ENCODE measurements at places on chromosomes 2 and 18.

DNA sequence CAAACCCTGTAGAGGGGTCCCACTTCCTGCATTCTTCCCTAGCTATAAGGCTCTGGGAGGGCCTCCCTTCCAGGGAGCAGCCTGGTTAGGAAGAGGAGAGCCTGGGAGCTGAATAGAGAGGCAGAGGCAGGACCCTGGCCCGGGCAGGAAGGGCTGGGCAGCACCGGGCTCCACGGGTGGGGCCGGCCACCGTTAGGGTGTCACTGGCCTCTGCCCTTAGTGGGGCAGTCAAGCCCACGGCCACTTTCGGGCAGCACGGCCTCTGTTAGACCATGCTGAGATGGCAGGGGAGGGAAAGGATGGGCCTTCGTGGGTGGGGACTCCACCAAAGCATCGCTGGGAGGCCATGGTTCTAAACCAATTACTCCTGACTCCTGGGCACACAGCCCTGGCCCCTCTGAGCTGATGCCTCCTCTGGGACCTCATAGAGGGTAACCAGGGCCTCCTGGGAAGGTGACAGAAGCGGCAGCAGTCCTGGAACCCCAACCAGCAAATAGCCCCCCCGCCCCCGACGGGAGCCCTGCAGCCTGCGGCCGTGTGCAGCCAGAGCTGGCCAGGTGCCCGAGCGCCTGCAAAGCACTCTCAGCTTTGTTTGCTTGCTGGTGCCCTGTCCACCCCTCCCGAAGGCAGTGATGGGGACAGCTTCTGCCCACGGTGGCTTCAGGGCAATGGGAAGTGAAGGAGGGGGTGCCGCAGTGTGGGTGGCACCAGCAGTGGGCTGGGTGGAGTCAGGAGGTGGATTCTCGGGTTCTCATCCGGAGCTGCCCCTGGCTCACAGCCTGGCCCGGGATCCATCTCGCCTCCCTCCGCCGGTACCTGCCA lies 16.3 kb upstream of the HPCAL1 start:
- DNase-seq, result no peak

DNA sequence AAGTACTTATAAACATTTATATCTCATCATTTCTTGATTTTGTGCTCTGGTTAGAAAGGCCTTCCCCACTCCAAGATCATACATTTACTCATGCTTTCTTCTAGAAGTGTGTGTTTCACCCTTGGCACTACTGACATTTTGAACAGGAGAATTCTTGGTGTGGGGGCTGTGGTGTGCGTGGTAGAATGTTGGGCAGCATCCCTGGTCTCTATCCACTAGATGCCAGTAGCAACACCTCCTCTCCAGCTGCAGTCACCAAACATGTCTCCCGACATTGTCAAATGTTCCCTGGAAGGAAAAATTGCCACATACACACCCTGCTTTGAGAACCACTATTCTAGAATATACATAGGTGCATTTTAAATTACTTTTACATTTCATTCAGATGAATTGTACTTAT lies 8.7 kb upstream of the TGIF1 start:
- DNase-seq, result no peak

GRCh38 chr18:42513441-42513840 lies 558.4 kb downstream of the PIK3C3 start:
- DNase-seq, result no peak

- DNase-seq, result no peak
These were observed 82.7 kb upstream of the ARHGAP28 start for GRCh38 chr18:6646801-6647200.

- DNase-seq, result no peak
These were observed 22.0 kb upstream of the HNMT start for GRCh38 chr2:137942037-137942832.

- no peak for DNase-seq
These were observed 318.8 kb downstream of the RND3 start for GRCh38 chr2:150168595-150169236.

DNA sequence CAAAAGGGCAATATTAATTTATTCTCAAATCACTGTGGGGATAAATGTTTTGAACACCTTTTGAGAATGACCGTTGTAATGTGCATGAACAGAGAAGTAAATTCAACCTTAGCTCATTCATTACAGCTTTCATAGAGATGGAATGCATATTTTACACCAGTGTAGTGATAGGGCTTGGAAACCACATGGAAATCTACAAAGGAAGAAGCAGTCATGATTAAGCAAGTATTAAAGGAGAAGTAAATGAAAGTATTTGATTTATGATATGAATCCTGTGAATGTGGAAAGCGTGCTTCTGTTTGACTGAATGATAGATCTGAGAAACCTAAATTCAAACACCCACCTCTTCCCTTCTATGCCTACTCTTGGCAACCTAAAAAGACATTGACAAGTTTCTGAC lies 64.7 kb downstream of the CDH7 start:
- no peak for DNase-seq

DNA sequence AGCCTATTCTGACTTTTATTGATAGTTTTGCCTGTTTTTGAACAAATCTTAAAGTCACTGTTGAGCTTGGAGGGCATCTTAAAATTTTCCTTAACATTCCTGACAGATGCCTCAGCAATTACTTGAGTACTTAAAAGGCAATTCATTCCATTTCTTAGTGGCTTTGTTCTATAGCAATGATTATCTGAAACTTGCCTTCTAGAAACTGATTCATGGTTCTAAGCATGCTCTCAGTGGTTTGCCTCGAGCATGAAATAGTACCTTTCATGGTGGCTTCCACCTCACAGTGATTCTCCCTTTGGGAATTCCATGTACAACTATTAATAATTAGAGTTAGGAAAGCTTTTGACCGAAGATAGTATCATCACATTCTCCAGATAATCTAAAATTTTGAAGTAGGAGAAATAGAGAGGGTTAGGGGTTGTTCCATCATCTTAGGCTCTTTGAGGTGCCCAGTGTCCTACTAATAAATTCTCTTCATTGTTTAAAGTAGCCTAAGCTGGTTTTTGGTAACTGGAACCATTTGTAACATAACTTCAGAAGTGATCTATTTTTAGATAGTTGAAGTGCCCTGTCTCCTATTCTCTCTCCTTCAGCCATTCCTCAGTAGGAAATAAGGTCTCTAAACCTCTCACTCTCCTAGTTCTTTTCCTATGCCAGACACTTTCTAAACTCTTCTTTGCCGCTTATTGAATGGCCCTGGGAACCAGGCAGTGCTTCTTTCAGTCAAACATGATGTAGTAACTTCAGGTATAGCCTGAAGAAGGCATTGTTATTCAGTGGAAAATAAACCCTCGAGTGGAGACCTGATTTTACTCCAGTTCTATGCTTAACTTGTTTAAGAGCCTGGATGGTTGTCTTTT lies 156.1 kb downstream of the HAUS1 start:
- DNase-seq, result no peak

- DNase-seq, result no peak
These were observed 3.3 kb upstream of the MTLN start for GRCh38 chr2:110215566-110216158.

DNA sequence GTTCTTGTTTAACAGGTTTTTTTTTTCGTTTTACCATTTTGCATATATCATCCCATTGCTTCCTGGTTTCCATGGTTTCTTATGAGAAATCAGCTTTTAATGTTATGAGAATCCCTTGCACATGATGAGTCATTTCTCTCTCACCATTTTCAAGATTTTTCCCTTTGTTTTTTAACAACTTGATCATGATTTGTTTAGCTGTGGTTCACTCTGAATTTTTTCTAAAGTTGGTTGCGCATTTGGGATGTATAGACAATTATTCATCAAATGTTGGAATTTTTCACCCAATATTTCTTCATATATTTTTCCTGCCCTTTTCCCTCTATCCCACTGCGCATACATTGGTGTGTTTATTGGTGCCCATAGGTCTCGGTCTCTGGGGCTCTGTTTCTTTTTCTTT lies 42.4 kb upstream of the BIN1 start:
- DNase-seq, result no peak

- DNase-seq, result no peak
These were observed 137.7 kb upstream of the HAAO start for GRCh38 chr2:42930025-42930581.

All from NCI-H187 treated with DMSO at 0.1 percent for 48 hours (cell line).